ENCODE measurements at places on chromosomes 2 and 18.

GRCh38 chr2:95165030-95165370 lies 609 bp upstream of the ZNF2 start:
- no peak for DNase-seq

GRCh38 chr2:27194538-27195354 lies 17.1 kb upstream of the ATRAID start:
- DNase-seq, result no peak

DNA sequence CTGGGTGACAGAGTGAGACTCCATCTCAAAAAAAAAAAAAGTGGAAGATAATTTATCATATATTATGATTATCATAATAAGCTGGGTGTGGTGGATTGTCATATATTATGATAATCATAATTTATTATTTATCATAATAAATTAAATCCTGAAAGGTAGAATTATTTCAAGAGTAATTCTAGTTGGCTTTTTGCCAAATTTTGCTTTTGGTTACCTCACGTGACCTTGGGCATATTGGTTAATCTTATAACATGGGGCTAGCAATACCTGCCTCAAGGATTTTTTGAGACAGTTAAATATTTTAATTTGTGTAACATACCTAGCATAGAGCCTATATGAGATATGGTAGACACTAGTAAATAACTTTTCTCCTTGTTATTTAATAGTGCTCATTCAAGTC lies 111.3 kb upstream of the TTC27 start:
- no peak for DNase-seq

GRCh38 chr2:239587311-239587731 lies 186.5 kb upstream of the HDAC4 start:
- no peak for DNase-seq

- DNase-seq, result no peak
Measured at GRCh38 chr18:25244170-25244569, 107.8 kb downstream of the ZNF521 start.

- DNase-seq, result no peak
Measured at GRCh38 chr2:149653831-149654445, 66.4 kb upstream of the MMADHC start.

Data from stimulated activated naive CD4-positive, alpha-beta T cell (primary cell).